Germinal center (tissue), 1 donor: ENCODE measurements at places on chromosomes 5 and 9.

- DNase-seq, result no peak
Measured at GRCh38 chr9:13213337-13213736, 66.2 kb downstream of the MPDZ start.

DNA sequence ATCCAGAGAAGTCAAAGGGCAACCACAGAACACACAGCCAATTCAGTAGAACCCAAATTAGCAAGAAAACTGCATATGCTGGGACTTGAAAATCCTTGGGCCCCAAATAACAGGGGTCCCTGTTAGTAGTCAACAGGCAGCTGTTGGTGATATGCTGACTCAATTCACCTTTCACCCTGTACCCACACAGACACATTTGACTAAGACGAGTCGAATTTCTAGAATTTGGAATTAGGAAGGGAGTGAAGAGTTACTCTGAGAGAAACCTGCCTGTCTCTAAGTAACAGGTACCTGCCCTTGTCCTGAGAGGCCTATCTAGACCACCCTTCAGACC lies 821 bp upstream of the VCP start:
- DNase-seq, result no peak

- no peak for DNase-seq
Measured at GRCh38 chr5:4384649-4385048, 755.5 kb upstream of the ADAMTS16 start.

GRCh38 chr9:121651008-121651294 lies 483 bp upstream of the DAB2IP start:
- no peak for DNase-seq

GRCh38 chr5:14101922-14102321 lies 41.2 kb upstream of the TRIO start:
- no peak for DNase-seq
